ENCODE measurements at places on chromosomes 16 and 17.

GRCh38 chr17:2191785-2192184 is 111.8 kb downstream of the SMG6 start:
- ATAC-seq: no peak

- peak; percentile 83 for ATAC-seq
Observed at GRCh38 chr17:74605361-74605760, 13.3 kb upstream of the CD300LD start.

- ATAC-seq: no peak
Observed at GRCh38 chr16:89314854-89315253, 97.4 kb downstream of the ZNF778 start.

DNA sequence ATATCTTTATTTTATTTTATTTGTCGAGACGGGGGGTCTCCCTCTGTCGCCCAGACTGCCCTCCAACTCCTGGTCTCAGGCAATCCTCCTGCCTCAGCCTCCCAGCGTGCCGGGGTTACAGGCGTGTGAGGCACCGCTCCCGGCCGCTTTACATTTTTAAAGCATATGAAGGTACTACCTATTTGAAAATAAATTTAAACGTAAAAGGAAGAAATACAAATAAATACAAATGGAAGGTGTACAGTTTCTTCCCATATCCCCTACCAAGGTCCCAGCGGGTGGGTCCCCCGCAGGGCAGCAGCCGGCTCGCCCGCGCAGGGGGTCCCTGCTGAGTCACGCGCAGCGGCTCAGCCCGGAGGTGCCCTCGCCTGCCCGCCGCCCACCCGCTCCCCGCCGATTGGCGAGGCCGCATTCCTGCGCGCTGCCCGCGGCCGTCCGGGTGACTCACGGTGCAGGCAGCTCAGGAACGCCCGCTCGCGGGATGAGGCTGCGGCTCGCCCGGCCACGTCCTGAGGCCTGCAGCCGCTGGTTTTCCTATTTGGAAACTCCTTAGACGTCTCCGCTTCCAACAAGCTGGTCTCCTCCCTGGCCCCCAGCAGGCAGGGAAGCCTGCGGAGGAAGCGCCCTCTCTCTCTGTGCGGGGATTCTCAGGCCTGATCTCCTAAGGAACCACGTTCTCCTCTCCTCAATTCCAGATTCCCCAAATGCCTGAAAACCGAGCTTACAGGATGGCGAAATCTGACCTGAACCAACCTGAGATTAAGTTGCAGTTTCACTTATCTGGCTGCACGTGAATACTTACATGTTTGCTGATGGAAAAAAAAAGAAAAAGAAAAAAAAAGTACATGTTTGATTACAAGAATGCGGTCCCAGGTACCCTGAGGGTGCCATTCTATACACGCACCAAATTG is 54.8 kb upstream of the MAP3K14 start:
- ATAC-seq: peak; percentile 98

GRCh38 chr17:13563866-13564265 is 37.9 kb downstream of the HS3ST3A1 start:
- ATAC-seq: no peak

DNA sequence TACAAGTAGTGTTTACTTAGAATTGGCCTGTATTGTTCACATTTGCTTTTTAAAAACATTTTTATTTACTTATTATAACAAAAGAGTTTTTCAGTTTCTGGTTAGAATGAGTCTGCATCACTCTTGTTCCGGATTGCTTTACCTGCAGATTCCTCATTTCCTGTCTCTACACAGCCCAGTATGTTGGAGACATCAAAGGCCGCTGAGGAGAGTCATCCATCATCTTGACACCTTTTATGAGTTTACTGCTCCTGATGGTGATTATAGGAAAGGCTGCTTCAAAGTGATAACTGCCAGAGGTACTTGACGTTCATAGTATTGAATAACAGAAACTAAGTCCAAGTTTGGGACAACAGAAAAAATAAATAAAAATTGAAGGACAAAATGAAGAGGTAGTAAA is 490.5 kb upstream of the CA10 start:
- ATAC-seq: no peak

- ATAC-seq: no peak
Observed at GRCh38 chr16:58451265-58451689, 48.7 kb upstream of the NDRG4 start.

DNA sequence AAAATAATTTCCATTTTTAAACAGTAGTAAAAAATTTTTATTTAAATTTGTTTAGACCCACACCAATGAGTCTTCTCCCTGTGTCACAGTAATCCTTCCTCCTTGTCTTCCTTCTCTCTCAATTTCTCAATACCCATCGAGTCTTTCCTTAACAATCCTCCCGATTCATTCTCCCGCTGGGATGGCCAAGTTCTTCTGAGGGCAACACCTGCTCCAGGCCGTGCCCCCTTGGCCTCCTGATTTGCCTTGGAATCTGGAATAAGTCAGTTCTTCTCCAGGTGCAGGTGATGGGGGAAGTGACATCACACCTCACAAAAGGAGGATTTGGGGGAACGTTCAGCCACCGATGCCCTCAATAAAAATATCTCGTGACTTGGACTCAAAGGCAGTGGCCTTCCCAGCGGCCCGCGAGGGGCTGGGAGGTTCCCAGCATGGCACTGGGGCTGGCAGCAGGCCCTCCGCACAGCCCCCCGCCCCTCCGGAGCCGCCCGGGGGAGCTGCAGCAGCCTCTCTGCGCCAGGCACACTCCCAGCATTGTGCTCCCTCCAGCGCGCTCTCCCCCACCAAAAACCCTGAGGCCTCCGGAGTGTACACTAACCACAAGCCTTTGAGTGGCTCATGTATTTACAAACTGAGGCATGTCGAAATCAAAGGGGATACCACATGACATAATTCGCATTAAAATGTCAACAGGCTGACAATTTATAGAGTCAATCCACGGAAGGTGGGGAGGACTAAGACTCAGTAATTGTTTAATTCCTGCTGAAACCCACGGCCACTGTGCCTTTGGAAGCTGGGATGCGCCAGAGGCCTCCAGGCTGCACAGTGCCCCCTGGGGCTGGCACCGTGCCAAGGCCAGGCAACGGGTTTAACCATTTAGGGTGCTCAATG is 120.5 kb downstream of the ZFHX3 start:
- no peak for ATAC-seq

DNA sequence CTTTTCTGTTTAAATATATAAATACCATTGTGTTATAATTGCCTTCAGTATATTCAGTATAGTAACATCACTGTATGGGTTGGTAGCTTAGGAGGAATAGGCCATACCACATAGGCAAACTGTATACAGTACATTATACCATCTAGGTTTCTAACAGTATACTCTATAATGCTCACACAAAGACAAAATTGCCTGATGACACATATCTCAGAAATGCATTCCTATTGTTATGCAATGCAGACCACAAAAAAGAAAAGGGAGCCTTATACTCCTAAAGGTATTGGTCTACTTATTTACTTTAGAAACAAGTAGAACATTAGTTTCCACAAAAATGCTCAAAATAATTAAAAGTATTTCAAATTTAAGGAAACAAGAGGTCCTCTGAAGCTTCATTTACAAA is 47.9 kb downstream of the SETD6 start:
- ATAC-seq: no peak

DNA sequence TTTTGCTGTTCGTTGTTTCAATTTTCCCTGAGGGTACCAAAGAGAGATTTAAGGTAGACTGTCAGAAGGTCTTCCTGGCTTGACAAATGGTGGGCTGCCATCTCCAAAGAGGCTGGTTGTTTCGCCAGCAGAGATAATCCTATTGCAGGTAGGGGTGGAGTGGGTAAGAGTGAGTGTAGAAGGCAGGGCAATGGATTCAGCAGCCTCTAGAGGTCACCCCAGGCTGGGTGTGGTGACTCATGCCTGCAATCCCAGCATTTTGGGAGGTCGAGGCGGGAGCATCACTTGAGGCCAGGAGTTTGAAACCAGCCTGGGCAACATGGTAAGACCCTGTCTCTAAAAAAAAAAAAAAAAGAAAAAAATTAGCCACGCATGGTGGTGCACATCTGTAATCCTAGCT is 34.6 kb downstream of the DCAKD start:
- no peak for ATAC-seq

Measured in gastroesophageal sphincter (tissue), 4 donors.